ENCODE measurements at places on chromosomes 4 and X.

DNA sequence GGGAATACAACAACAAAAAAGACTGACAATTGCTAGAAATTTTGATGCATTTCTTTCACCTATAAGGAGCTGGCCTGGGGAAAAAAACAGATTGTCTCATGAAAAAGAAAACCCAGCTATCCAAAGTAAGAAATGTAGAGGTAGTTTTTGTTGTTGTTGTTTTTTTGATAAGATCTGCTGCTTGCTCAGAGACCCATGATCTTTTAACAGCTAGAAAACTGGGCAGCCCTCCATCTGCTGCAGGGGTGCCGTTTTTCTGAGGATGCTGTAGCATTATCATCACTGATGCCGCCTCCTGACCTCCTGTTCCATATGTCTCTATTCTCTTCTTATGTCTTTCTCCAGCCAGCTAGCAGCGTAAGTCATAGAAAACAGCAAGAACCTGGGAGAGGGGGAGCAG lies 98.3 kb downstream of the BMPR1B start:
- no peak for DNase-seq

- DNase-seq: no peak
Measured at GRCh38 chrX:10050481-10050880, 83.3 kb downstream of the CLDN34 start.

GRCh38 chr4:85147481-85148076 lies 181.1 kb upstream of the WDFY3 start:
- DNase-seq: no peak

- DNase-seq: no peak
Measured at GRCh38 chrX:107729558-107730297, 45.9 kb downstream of the TSC22D3 start.

DNA sequence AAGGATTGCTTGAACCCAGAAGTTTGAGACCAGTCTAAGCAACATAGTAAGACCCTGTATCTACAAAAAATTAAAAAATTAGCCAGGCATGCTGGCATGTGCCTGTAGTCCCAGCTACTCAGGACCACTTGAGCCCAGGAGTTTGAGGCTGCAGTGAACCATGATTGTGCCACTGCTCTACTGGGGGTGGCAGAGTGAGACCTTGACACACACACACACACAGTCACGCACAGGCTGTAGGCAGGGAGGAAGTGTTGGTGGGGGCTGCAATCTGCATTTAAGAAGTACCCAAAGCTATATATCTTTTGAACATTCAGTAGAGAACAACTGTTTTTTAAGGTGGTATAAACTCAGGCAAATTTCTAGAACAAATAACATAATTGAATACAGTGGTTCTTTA lies 7.2 kb downstream of the SCRG1 start:
- DNase-seq: no peak

GRCh38 chrX:18537524-18537923 lies 112.1 kb downstream of the CDKL5 start:
- DNase-seq: no peak

DNA sequence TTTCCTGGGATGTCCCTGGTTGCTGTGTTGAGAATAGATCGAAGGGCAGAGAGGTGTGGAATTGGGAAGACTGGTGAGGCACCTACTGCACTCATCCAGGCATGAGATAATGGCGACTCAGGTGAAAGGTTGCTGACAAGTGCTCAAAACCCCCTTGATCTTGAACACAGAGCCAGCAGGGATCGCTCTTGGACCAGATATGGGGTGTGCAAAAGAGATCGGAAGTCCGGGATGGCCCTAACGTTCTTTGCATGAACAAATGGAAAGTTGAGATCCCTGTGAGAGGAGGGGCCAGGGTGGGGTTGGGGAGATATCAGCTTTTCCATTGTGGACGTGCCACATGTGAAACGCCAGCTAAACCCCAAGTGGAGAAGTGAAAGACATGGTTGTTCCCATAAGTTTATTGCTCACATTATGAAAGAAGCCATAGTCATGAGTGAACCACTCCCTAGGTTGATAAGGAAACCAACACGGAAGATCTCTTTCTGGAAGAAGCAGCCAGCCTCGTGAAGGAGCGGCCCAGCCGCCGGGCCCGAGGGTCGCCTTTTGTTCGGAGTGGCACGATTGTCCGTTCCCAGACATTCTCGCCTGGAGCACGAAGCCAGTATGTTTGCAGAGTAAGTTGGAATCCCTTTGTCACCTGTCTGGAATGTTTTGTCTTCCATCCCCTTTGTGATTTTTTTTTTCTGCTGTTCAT lies 22.6 kb upstream of the CLCN4 start:
- no peak for DNase-seq

- DNase-seq: no peak
Measured at GRCh38 chrX:138669693-138670092, 41.8 kb downstream of the FGF13 start.

GRCh38 chrX:19889582-19890342 lies 2.4 kb upstream of the SH3KBP1 start:
- DNase-seq: no peak

- DNase-seq: no peak
Measured at GRCh38 chr4:179417357-179417756, 1975.1 kb upstream of the AGA start.
